Stimulated activated CD4-positive, alpha-beta T cell treated with anti-CD3 and anti-CD28 coated beads, TNF-alpha, amount 100 ng/mL, for 48 hours (primary cell): ENCODE measurements at places on chromosomes 4 and X.

DNA sequence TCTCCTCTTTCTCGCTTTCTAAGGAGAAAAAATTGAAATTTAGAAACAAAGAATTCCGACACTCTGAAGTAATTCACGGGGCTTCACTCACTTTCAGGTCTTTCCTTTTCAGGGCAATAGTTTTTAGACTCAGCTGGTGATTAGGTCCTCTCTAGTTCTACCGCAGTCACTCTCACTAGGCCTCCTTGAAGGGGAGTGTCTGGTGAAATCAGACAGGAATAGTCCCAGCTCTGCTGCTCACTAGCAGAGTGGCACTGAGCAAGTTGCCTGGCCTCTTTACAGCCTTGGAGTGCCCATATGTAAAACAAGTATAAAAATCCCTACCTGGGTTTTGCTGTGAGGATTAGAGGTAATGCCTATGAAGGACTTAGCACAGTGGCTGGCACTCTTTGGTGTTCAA is 64.1 kb downstream of the NEUROG2 start:
- DNase-seq, result no peak

- no peak for DNase-seq
Measured at GRCh38 chrX:51296138-51296537, 36.5 kb upstream of the NUDT10 start.

DNA sequence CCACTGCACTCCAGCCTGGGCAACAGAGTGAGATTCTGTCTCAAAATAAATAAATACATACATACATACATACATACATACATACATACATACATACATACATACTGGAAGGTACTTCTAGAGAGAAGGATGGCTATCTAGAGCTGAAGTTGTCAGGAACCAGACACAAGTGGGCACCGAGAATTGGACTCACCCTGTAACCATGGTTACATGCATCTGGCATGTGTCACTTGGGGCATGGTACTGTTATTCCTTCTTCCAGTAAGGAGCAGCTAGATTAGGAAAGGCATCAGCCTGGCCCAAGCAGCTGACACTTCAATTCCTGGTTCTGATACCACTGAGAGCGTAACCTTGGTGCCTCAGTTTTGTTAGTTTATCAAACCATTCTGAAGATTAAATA is 127.1 kb downstream of the SH3KBP1 start:
- no peak for DNase-seq

DNA sequence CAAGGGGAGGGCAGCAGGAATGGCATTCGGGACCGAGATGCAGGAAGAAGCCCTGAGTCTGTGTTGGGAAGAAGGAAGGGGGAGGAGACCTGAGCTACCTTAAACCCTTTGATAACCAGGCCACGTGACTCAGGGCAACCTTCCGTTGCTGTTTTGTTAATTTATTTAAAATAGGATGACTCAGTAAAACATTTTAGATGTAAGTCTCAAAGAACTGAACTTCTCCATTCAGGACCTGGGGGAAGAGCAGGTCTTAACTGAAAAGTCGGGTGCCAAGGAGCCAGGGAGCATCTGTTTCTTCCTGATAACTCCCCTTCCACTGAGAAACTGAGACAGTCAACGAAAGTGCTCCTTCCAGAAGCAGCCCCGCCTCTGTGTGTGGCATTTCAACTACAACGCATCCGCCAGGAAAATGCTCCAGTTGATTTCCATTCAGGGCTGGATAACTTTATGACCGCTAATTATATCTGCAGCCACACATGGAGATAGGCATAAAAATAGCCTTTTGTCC is 88.0 kb downstream of the IRF2 start:
- no peak for DNase-seq

- no peak for DNase-seq
Measured at GRCh38 chr4:161376275-161376674, 787.5 kb downstream of the FSTL5 start.

DNA sequence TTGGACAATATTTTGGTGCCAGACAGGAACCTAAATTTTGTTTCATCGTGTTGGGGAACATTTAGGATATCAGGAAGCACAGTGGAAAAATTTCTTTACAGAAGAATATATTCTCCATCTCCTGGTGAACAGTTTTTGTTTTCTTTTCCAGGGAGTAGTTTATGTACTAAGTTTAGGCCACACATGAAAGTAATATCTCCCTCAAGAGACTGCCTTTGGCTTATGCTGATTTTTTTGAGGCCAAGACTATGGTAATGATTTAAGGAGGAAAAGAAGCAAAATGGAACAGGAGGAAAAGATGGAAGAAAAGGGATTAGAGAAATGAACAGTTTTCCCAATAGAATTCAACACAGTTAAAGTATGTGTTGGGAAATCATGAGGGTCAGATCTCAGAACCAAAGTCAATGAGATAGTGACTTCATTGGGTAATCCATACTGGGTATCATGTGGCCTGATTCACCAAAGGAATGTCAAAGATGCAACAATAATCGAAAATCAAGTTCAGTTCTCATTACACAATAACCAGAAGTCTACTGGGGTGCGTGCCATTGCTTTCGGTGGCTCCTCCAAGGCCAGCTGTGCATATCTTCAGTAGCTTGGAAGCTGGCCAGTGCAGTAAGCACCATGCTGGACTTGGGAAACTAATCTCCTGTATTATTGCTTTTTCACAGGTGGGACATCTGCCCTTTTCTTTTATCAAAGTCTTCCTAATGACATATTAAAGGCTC is 234.8 kb downstream of the COL25A1 start:
- DNase-seq, result no peak

DNA sequence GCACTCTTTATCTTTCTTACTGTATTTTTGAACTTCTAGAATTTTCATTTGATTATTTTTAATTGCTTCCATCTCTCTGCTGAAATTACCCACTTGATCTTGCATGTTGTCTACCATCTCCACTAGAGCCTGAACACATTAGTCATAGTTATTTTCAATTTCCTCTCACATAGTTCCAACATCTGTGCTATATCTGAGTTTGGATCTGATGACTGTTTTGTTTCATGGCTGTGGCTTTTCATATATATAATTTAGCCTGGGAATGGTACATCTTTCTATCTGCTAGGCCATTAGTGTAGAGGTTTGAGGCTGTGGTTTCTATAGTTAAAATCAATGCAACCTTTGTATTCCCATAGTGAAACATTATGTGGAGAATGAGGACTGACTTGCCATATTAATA is 33.2 kb downstream of the NPY2R start:
- no peak for DNase-seq

- no peak for DNase-seq
Measured at GRCh38 chr4:133982533-133983224, 218.9 kb downstream of the PABPC4L start.

DNA sequence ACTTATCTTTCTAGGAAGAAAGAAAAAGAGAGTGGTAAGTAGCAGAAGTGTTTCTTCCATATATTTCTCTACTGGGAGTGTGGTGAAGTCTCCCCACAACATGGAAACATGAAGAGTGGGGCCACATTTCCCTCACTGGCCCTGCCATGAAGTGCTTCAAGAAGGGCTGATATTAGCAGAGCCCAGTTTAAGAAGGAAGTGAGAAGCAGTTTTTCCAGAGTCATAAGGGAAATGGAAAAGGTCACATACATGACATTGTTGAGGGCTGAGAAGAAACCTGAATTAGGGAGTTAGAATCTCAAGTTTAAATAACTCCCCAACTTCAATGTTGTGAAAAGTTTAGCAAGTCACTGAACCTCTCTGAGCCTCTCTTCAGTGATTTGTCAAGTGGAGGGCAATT is 171.9 kb upstream of the RBPJ start:
- DNase-seq, result no peak

GRCh38 chrX:86103061-86103460 is 45.2 kb upstream of the DACH2 start:
- no peak for DNase-seq

DNA sequence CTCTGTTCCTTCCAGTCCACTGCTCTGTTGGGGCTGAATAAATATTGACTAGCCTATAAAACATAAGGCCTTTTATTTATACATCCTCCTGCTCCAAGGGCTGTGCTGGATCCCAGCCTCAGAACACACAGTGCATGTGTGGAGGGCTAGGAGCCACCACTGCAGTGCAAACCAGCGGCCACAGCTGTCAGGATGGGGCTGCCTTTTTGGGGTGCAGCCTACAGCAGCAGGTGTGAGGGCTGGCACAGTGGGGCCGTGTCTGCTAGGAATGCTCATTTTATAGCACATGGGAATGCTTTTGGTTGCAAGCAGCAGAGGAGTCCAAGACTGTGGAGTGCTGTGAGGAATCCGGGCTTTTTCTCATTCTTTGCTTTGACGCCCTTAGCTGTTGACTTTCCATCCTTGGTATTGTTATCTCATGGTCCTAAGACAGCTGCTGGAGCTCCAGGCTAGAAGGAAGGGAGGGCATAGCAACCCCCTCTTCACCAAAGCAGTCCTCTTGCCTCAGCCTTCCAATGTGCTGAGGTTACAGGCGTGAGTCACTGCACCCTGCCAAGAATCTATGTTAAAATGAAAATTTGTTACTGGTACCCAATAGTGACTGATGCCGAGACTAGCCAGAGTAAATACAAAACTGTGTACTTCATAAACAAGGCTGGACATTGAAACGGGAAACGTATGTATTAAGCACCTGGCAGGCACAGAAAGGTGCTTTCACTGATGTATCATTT is 334.3 kb upstream of the GATB start:
- no peak for DNase-seq

DNA sequence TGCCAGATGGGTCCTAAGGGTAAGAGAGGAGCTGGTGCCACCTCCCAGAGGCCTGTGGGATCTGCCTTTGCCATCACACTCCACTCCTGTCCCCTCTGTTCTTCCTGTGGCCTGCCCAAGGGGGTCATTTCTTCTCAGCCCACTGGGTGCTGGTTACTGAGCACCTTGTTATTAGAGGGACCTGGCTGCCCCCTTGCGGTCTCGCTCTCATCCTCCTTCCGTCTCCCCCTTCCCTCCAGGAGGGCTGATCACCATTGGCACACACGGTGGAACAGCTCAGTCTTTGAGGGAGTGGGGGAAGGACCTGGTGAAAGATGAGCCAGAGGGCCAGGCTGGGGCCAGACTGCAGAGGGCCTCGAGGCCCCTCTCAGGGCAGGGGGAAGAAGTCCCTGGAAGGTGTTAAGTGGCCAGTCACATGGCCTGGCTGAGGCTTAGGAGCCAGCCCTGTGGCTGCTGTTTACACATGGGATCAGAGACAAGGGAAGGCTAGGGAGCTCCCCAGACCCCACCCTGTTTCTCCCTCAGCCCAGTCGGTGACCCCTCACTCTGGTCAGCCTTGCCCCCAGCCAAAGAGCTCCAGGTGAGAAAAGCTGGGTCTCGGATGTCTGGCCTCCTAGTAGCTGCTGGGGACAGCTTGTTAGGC is 68.1 kb downstream of the MTMR1 start:
- no peak for DNase-seq

- no peak for DNase-seq
Measured at GRCh38 chr4:189779281-189779980, 161.2 kb upstream of the FRG1 start.

GRCh38 chr4:153372967-153373562 is 28.6 kb downstream of the MND1 start:
- DNase-seq, result no peak

DNA sequence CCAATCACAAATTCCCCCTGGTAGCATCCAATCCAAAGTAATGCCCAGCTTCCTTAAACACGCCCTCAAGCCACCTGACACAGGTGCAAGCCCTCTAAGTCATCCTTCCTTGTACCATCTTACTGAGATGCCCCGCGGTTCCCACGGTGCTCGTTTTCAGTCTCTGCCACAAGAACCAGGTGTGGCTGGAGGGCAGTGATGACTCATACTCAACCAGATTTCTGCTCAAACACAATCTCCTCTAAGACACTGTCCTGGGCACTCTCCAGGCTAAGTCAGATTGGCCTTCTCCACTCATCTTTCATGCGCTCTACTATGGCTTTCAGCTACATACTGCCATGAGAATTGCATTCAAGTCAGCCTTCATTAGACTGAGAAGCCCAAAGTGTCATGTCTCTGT is 3.5 kb downstream of the SH3KBP1 start:
- no peak for DNase-seq

DNA sequence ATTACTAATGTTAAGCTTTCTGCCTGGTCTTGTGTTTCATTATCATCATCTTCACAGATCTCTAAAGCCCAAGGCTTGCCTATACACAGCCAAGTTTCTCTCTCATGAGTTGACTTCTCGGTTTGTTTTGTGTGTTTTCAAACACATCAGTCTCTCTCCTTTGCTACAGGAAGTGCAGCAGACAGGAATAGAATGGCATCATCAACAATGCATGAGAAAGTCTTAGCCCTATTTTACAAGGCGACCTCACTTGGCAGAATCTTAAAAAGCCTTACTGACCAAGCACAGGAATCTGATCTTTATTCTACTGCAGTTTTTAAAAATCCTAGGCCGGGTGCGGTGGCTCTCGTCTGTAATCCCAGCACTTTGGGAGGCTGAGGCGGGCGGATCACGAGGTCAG is 36.8 kb downstream of the CC2D2A start:
- DNase-seq, result no peak

DNA sequence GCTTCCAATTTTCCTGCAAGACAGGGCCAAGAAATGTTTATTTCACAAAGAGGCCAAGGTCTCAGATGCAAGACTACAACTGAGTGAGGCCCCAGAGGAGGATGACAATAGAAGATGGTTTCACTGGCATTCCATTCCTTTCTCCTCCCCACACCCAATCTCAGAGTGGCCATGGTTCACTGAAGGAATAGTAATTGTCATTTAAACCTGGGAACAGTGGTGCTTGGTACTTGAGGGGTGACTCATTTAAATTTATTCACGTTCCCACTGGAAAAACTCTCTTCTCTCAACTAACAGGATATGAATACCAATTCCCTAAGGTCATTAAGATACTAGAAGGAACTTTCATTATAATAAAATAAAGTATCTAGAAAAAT is 35.3 kb upstream of the CXCL8 start:
- no peak for DNase-seq

DNA sequence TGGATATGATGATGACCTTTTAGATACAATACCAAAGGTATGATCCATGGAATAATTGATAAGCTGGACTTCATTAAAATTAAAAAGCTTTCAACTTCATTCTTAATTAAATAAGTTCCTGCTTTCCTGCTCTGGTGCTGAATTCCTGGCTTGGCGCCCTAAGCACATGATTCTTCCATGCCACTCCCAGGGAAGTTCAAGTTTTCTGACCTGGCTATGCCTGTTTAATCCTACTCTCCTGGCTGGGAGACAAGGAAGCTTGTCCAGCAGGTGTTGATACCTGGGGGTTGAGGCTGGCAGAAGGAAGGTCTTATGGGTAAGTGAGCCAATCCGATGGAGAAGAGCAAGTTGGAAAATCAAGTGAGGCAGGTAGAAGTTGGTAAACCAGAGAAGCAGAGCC is 24.3 kb downstream of the XKRX start:
- no peak for DNase-seq

DNA sequence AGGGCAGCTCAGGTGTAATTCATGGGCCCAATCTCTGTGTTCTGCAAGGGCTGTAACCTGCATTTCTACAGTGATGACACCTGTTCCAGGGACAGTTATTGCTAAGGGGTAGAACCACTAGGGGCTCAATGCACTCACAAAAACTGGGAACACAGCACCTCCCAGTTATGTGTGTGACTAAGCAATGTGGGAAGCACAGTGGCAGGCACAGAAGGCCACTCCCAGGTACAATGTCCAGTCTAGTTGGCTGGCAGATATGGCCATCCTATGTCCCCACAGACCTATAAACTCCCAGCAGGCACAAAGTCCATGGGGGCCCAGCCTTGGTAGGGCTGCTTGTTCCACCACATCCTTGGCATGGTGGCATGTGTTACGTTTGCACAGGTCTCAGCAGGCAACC is 25.7 kb downstream of the CXCL13 start:
- DNase-seq, result no peak

- DNase-seq, result no peak
Measured at GRCh38 chrX:24306440-24306839, 7.4 kb downstream of the SUPT20HL2 start.
